ENCODE measurements at places on chromosomes 11 and 22.

- no peak for DNase-seq
Observed at GRCh38 chr11:17986711-17987220, 26.1 kb downstream of the SERGEF start.

DNA sequence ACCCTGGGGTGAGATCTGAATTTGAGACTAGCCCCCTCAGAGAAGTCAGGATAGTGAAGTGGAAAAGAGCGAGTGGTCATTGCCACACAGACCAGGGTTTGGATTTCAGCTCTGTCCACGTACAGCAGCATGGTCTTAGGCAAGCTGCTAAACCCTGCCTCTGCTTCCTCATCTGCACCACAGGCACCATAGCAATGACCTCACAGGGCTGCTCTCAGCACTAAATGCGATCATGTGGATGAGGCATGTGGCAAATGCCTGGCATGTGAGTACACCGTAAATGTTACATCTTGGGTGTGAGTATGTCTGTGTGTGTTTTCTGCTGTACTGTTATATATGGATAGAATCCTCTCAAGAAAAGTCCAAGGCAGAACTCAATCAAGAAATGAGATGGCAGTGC is 15.8 kb downstream of the NAV2 start:
- DNase-seq: no peak

GRCh38 chr11:125429807-125430678 is 66.0 kb downstream of the FEZ1 start:
- DNase-seq: no peak

- no peak for DNase-seq
Observed at GRCh38 chr22:25139062-25139461, 60.6 kb upstream of the CRYBB3 start.

DNA sequence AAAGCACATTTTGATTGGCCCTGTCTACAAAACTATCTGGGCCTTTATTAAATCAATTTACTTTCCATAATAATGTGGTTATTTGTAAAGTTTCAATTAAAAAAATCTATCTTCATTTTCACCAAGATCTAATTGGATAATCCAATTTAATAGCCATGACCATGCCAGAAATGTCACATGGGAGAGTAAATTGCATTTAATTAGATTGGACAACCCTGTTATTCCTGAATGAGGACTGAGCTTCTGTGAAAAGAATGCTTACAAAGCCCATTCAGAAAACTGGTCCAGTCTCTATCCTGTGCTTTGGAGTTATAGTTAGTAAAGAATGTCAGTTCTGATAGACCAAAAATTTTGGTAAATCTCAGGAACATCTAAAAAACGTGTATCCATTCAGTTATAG is 541.9 kb upstream of the ANO5 start:
- no peak for DNase-seq
